Body of pancreas (tissue), 4 donors: ENCODE measurements at places on chromosomes 4 and X. TPM values are rescaled to one million over a fixed set of nuclear protein-coding genes. Genes with fewer than 3 reads are reported as not detected.

DNA sequence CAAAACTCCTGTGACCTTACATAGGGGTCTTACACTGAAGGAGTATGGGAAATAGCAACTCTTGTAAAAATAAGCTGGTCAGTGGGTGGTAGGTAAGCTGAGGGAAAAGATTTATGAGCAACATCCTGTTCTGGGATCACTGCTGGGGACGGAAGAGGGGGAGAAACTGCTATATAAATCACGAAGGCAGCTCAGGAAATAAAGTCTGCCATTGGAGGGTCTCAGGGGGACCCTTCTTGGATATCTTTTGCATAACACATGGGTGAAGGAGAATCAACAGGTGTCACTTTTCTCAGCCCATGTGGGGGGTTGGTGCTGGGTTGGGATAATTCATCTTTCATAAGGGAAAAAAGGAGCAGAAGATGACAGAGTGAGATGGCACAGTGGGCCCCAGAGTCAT, 33.7 kb downstream of the AFF1 start:
- no peak overlapping the region for H3K27ac ChIP-seq
- H3K4me3 ChIP-seq: no peak overlapping the region
- H3K4me1 ChIP-seq: peaks cover 48% of the 10 kb centered on the region
- no peak for DNase-seq

ZCCHC13 gene
- total RNA-seq: not detected

GPC4 gene
- total RNA-seq: 9.3 TPM

DNA sequence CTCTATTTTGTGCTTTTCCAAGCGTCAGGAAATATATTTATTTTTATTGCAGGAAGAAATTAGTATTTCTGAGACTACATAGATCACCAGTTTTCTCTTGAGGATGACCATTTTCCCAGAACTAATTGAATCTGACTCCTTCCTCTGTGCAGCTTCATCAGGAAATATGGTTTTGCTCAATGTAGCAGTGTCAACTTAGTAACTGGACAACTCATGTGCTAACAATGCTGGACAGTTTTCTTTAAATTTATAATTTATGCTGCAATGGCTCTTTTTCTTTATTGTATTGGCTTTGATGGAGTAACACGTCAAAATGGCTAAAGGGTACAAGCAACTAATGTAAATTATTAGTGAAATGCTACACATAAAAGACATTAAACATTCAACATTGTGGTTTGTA, 531.5 kb downstream of the ANKRD50 start:
- no peak overlapping the region for H3K27ac ChIP-seq
- DNase-seq: no peak
- no peaks in the 10 kb centered on the region for H3K36me3 ChIP-seq
- no peaks in the 10 kb centered on the region for H3K4me1 ChIP-seq

- no peaks in the 10 kb centered on the region for H3K36me3 ChIP-seq
- no peak for DNase-seq
- no peak overlapping the region for H3K27ac ChIP-seq
- no peak overlapping the region for H3K4me3 ChIP-seq
These were observed 121.8 kb downstream of the GPR143 start for GRCh38 chrX:9643807-9644206.

DNA sequence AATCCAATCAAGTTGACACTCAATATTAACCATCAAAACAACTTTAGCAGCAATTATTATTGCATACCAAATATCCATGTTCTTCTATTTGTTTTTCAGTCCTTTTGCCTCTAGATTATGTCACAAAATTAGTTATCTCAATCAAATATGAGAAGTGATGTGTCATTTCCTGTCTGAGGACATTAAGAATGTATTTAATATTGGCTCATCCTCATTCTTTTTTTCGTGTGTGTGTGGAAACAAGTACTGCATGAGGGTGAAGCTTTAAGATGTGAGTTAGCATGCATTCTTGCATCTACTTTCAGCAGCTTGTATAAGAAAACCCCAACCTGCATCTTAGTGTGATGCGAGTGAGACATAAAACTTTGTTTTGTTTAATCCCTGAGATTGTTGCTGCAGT, 301.4 kb downstream of the GRIA2 start:
- H3K36me3 ChIP-seq: no peaks in the 10 kb centered on the region
- no peak for DNase-seq

SEPTIN6 gene
- total RNA-seq: 4.9 TPM

GRCh38 chrX:154328646-154329045, 33.1 kb downstream of the TKTL1 start:
- no peak overlapping the region for H3K27ac ChIP-seq
- no peaks in the 10 kb centered on the region for H3K27me3 ChIP-seq
- DNase-seq: no peak
- no peak overlapping the region for H3K4me3 ChIP-seq
- peaks cover 9% of the 10 kb centered on the region for H3K4me1 ChIP-seq

DNA sequence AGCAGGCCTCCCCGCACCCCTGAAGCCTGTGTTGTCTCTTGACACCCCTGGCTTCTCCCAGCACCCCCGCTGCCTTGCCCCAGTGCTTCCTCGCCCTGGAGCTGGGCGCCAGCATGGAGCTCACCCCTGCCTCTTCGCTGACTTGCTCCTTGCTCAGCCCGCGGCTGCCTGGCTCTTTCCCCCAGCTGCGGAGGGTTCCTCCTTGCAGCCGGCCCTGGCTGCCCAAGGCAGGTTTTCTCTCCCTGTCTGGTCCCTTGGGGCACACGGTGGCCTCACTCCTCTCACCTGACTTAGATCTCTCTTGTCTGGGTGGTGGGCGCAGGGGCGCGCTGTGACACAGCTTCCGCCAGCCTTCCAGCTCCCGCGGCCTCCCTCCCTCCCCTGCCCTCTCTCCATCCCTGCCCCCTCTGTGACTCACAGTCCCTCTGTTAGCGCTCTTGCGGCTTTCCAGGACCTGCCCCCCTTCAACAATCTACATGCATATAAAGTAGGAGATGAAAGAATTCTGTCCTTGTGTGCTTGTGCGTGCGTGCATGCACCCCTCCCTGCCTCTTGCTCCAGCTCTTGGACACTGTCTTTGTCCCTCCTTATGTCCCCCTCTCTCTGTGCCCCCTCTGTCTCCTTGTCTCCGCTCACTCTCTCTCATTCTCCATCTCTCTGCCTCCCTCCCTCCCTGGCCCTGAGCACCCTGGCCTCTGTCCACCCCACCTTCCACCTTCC, 2.2 kb downstream of the PLXNB3 start:
- H3K4me1 ChIP-seq: peaks cover 13% of the 10 kb centered on the region
- no peak for DNase-seq
- H3K27me3 ChIP-seq: no peaks in the 10 kb centered on the region
- no peaks in the 10 kb centered on the region for H3K36me3 ChIP-seq
- H3K27ac ChIP-seq: no peak overlapping the region

DNA sequence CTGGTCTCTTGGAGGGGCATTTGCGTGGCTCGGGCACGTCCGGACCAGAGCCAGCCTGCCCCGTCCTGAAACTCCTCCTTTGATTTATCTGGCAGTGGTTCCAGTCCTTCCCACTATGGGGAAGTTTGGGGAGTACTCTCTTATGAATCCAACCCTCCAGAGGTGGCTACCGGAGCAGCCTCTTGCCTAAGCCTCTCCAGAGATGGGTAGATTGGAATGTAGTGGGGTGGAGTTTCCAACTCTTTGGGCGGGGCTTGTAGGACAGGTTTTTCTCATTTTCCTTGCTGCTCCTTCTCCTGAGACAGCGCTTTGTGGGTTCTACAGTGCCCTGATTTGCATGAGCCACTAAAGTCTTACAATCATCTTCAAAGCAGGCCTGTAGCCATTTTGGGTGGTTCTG, 60.1 kb upstream of the XAGE1B start:
- H3K4me3 ChIP-seq: no peak overlapping the region
- H3K4me1 ChIP-seq: no peaks in the 10 kb centered on the region
- no peak for DNase-seq
- no peak overlapping the region for H3K27ac ChIP-seq

PCDH7 gene
- total RNA-seq: 2.6 TPM

- no peak overlapping the region for H3K27ac ChIP-seq
- no peak for DNase-seq
- no peaks in the 10 kb centered on the region for H3K4me1 ChIP-seq
These were observed 59.1 kb downstream of the CASP3 start for GRCh38 chr4:184590196-184590595.

DNA sequence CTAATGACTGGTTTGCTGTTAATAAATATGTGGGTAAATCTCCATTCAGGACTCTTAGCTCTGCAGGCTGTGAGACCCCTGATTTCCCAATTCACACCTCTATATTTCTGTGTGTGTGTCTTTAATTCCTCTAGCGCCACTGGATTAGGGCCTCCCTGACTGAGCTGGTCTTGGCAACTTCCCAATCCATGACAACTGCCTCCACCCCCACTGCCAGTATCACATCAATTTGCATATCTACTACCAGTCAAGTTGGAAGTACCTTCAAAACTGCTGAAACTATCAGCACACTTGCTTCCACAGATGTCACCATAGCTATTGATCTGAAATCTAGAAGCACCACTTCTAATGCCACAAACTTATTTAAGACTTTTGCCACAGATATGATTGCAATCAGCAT, 27.6 kb downstream of the OPRPN start:
- no peak overlapping the region for H3K4me3 ChIP-seq
- H3K36me3 ChIP-seq: no peaks in the 10 kb centered on the region
- no peak for DNase-seq
- H3K4me1 ChIP-seq: no peaks in the 10 kb centered on the region

DNA sequence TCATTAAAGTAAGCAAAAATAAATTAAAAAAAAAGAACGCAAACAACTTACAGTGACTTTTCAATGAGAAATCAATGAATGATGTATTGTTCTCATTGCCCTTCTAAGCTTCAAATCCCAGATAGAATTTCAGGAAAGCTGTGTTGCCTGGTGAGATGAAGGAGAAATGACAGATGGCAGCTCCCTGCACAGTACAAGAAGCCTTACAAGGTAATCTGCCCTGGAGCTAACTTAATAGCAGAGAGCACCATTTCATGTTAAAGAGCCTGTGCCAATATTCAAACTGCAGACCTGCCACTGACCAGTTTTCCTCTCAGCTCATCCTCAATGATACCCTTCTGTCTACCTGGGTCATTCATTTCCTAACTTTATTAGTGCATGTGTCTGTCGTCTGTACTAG, 54.0 kb downstream of the GC start:
- no peak for DNase-seq
- H3K36me3 ChIP-seq: no peaks in the 10 kb centered on the region
- no peak overlapping the region for H3K27ac ChIP-seq
- no peaks in the 10 kb centered on the region for H3K4me1 ChIP-seq

DNA sequence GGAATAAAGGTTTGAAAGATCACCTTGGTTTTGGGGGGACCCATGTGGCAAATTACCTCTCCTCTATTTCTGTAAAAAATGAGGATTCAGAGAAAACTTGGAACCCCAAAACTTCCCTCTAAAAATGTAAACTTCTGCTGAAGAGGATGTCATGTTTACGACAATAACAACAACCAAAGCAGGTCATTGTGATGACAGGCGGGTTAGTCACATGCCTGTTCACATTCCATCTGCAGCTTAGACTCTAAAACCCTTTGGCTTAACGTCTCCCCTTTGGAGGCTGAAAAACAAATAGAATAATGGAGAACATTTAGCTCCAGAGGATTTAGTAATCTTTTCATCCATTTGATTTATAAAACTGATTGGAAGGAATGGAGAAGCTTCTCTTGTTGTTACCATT, 75.0 kb upstream of the FAM9C start:
- DNase-seq: no peak
- H3K36me3 ChIP-seq: no peaks in the 10 kb centered on the region
- H3K4me1 ChIP-seq: peaks cover 62% of the 10 kb centered on the region

DNA sequence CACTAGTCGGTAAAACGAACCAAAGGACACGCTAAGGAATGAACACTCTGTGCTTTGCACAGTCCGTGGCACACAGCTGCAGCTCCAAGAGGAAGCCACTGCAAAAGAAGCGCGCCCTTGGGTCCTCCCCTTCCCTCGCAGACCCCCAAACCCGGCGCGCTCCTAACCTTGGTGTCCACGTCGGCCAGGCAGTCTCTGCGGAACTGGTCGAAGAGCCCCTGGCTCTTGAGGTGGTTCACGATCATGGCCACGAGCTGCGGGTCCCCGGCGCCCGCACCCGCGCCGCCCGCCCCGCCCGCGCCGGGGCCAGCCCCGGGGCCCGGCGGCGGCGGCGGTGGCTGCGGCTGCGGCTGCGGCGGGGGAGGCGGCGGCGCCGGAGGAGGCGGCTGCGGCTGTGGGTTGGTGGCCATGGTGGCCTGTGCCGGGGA, 333 bp downstream of the BOD1L1 start:
- H3K4me3 ChIP-seq: peak overlapping the region; percentile 66
- H3K27ac ChIP-seq: peak overlapping the region; percentile 87
- peaks cover 13% of the 10 kb centered on the region for H3K4me1 ChIP-seq
- H3K36me3 ChIP-seq: no peaks in the 10 kb centered on the region
- H3K27me3 ChIP-seq: no peaks in the 10 kb centered on the region

TXK gene
- 1.3 TPM for total RNA-seq
